ENCODE measurements at places on chromosomes 2 and 18. TPM values are rescaled to one million over a fixed set of nuclear protein-coding genes. Genes with fewer than 3 reads are reported as not detected.
A peak's percentile ranks its signal among the peaks of the same experiment; 100 is the strongest.

- DNase-seq = no peak
Measured at GRCh38 chr2:167404627-167405284, 516.5 kb downstream of the XIRP2 start.

DNA sequence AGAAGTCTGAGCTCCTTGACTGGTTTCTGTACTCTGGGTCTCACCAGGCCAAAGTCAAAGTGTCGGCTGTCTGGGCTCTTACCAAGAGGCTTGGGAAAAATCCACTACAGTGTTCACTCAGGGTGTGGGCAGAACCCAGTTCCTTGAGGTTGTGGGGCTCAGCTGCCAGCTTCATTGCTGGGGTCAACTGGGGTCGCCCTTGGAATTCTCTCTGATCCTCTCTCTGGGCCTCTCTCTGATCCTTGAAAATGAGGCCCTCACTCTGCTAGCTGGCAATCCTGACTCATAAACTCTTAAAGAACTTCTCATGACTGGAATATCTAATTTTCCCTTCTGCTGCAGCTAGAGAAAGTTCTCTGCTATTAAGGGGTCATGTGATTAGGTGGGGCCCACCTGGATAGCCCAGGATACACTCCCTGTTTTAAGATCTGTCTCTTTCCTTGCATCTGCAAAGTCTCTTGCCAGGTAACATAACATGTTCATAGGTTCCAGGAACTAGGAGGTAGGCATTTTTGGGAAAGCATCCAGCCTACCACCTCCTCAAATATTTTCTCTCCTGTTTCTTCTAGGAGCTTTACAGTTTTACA lies 66.3 kb downstream of the SP110 start:
- DNase-seq = no peak

DNA sequence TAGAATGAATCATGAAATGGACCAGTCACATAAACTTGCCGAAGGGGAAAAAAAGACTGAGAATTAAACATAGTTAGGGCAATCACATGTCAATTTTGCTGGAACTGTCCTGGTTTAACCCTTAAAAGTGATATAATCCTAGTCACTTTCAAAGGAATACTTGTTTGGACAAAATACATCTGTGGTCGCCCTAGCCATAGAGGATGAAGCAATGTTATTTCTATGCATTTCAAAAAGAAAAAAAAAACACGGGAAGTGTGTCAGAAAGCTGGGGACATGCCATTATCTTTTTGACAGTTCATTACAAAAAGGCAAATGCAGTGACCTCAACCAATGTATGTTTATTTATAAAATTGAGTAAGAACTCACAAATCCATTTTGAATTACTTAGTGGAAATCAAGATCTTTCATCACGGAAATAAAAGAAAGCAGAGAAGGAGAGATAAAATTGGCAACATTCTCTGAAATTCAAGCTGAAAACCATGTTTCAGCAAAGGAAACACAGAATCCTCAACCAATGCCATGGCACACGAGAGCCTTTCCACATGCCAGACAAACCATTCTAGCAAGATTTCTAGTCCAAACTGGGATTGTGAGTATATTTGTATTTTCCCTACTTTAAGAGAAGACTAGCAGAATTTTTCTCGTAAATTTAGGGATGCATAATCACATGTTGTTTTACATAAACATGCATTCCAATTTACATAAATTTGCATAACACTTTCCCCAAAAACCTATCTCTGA lies 854.3 kb upstream of the ACVR2A start:
- no peak for DNase-seq

- no peak for DNase-seq
Measured at GRCh38 chr2:9234680-9235146, 28.1 kb downstream of the ASAP2 start.

GRCh38 chr2:39183673-39184072 lies 60.1 kb downstream of the CDKL4 start:
- no peak for DNase-seq

DNA sequence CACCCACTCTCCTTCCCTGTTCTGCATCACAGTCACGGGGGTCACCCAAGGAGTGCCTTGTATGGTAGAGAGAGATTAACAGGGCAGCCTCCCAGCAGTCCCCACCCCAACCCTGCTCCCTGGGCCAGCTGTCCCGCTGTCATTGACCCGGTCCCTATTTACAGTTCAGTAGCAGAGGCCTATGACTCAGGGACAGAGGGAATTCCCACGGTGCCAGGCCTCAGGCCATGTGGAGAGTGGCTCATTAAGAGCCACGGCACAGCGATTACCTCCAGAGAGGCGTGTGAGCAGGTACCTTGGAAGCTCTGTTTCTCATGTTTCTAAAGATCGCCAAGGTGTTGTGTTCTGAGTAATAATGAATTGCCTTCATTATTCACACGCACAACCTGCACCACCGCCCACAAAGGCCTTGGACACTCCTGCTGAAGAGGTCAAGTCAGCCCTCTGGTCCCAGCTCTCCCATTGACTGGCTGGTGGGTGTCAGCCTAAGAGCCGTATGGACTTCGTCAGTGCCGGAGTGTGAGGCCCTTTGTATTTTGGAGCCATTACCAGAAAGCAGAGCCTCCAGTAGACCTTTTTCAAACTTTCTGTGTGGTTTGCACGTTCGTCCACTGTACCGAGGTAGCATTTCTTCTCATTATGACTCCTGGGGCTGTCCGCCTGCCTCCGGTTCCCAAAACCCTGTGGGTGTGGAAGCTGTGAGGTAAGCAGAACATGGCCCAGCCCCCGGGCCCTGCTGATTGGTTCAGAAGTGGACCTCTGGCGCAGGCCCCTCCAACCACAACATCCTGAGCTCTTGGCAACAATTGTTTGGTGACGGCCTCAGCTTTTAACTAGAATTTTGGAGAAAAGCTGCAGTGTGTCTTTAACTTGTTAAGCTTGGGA lies 47.0 kb downstream of the SERTAD2 start:
- DNase-seq = peak; percentile 77

DNA sequence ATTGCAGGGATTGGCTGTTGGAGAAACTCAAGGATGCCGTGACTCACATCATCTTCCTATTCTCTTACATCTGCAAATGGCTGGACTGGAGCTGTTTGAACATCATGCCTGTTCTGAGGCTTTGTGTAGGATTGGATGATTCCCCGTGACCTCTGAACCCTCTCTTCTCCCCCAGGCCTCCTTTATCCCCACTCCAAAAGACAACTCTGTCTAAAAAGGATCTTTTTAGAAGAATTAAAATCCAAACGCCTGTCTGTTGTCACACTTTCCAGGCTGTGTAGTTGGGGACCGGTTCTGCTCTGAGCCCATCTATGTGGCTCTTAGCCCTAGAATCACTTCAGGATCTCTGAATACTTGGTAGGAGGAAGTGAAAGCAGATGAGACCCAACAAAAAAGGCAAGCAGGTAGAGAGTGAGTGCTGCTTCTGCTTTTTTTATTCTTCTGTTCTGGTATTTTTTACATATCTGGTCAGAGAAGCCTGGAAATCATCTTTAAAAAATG lies 565 bp downstream of the SP140 start:
- no peak for DNase-seq

GRCh38 chr18:26746826-26747475 lies 118.6 kb downstream of the AQP4 start:
- DNase-seq = no peak

GRCh38 chr2:205403244-205403825 lies 279.0 kb upstream of the NRP2 start:
- no peak for DNase-seq

DNA sequence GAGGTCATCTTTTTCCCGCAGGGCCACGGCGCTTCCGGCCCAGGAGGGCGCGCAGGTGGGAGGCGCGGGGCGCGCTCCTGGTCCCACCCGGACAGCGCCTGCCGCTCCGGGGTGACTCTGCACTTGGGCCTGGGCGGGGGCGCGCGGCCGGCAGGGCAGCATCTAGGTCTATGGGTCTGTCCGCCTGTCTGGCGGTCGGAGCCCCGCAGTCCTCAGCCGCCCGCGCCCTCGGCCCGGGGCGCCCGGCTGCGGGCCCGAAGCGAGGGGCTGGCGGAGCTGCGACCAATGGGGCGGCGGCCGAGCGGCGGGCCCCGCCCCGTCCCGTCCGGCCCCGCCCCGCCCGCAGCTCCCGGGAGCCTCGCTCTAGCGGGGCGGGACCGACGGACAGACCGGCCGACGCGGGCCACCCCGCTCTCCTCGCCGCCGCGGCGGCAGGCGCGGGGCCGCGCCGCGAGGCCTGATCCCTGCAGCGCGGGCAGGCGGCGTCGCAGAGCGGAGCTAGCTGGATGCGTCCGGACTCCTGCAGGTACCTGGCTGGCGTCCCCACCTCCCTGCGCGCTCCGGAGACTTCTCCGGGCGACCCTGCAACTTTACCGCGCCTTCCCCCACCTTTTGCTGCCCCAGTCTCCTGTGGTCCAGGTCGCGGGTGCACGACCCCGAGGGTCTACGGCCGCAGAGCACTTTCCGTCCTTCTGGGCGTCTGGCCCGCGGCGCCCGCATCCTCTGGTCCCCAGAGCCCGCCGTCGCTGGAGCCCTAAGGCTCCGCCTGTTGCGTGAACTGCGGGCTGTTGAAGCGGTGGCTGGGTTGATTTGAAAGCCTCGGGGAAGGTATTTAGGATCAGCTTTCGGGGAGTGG lies at the start of gene KCNS3:
TSS of gene KCNS3 (plus strand) at position 387 of the 856 bp plus-strand sequence. CDS start 52,342 bp downstream, outside the sequence.
- peak; percentile 66 for DNase-seq

DNA sequence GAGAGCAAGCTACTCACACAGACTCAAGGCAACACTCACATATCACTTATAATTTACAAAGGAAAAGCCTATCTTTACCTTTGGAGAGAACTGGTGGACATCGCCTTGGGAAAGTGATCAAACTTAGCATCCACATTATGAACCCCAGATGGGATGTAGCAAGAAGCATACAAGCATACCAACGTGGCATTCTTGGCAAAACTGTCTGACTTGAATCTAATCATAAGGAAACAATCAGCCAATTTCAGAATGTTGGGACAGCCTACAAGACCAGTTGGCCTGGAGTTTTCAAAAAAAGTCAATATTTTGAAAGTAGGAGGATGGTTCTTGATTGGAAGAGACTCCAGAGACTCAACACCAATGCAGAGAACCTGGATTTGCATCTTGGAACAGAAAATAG lies 79.1 kb upstream of the PMAIP1 start:
- DNase-seq = no peak

- DNase-seq = no peak
Measured at GRCh38 chr2:236811062-236811656, 241.5 kb downstream of the ACKR3 start.

DNA sequence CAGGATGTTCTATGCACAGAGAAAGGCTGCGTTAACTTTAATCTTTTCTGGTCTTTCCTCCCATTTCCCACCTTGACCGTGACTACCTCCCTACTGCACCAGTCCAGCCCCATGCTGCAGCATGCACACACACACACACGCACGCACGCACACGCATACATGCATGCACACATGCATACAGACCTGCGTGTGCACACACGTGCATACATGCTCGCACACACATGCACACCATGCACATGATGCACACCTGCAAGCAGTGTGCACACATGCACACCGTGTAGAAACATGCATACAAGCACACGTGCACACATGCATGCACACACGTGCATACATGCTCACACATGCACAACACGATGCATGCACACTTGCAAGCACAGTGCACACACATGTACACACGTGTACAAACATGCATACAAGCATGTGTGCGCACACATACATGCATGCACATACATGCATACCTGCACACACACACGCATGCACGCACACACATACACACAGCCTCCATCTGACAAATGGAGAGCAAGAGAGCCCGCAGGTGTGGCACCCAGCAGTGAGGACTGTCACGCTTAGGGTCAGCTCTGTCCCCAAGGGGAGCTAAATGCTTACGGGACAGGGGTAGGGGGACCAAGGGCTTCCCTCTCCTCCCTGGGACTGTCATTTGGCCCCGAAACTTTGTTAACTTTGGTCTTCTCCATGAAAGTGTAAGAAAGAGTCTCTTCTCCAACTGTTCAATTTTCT lies 18.2 kb downstream of the SNORC start:
- DNase-seq = peak; percentile 29

DNA sequence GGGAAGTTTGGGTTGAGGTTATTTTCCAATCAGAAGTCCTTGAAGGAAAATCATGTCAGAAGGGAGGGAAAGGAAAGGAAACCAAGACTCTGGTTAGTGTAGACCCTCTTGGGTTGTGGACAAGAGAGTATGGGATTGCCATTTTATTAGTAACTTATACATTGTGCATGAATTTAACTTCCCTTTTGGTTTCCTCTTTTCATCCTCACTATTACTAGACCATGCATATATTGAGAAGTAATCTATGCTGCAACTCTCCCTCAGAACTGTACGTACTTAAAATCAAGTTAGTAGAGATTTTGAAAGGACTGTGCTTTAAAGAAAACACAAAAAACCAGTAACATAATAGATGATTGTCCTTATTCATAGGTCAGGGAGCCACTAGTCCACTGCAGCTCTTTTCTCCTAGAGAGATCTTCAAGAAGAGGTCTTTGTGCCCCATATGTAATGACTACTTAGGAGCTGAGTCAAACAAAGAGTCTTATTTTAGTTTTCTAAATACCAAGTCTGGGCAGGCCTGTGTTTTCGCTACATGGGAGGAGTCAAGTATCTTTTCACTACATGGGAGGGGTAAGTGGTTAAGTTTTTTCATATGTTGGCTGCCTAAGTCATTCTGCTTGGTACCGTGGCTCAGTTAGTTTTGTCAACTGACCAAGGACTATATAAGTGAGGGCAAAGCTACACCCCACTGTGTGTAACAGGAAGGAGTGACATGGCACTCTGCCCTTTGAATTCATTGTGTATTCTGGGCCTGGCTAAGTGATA lies 25.2 kb upstream of the FAM117B start:
- no peak for DNase-seq

- DNase-seq = no peak
Measured at GRCh38 chr2:104033399-104033798, 820.5 kb upstream of the POU3F3 start.

- no peak for DNase-seq
Measured at GRCh38 chr2:111522231-111522768, 361.7 kb downstream of the ANAPC1 start.

GRCh38 chr2:240995041-240996021 lies 3.1 kb upstream of the SNED1 start:
- DNase-seq = peak; percentile 45

- DNase-seq = no peak
Measured at GRCh38 chr2:216426938-216427337, 14.7 kb downstream of the SMARCAL1 start.

- DNase-seq = no peak
Measured at GRCh38 chr2:152441961-152442360, 107.0 kb downstream of the FMNL2 start.

- no peak for DNase-seq
Measured at GRCh38 chr18:62196980-62197379, 9.9 kb downstream of the RELCH start.

DNA sequence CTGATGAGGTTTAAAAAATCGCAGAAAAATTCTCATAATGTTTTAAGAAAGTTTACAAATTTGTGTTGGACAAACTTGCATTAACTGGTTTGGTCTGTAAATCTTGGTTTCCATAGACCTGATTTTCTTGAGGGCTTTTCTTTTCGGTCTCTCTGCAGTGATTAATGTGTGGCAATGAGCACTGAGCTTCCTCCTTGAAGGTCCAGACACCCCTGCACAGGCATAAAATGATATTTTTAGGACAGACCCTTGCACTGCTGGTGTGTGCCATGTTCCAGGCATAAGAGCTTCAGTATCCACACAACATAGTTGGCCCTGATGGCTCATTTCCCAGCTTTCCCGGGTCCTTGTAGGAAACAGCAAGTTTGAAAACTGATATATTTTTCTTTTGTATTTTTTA lies 33.7 kb downstream of the MRPL33 start:
- no peak for DNase-seq

UGT1A3 gene
- 52.8 TPM for total RNA-seq

FOXD4L1 gene
- total RNA-seq = 0.10 TPM

MAL gene
- 0.28 TPM for total RNA-seq

LINC00305 gene
- total RNA-seq = not detected

TANC1 gene
- total RNA-seq = 5.0 TPM

TIMM21 gene
- total RNA-seq = 18.2 TPM

ALPI gene
- total RNA-seq = not detected

SAG gene
- not detected for total RNA-seq

GALNT3 gene
- 1.1 TPM for total RNA-seq

UGT1A4 gene
- total RNA-seq = 454 TPM

CNDP1 gene
- 66.3 TPM for total RNA-seq
